Fibroblast of skin of right quadriceps (primary cell): ENCODE measurements at places on chromosomes 4 and X.

DNA sequence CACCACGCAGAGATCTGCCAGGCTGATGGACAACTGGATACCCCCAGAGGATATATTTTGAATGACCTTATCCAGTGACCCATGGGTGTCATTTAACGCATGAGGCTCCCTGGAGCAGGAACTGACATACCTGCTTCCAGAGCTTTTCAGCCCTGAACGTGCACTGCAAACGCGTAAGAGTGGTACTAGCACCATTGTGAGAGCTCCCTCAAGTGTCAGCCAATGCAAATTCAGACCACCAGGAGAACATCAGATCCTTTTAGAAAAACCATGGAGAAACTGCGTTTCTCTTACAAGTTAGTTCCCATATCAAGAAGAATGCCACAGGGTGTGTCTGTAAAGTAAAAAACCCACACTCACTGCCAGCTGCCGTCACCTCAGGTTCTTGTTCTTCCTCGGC is 7.3 kb downstream of the TREX2 start:
- peak; percentile 10 for DNase-seq

GRCh38 chr4:157057218-157057617 is 18.7 kb upstream of the GLRB start:
- peak; percentile 7 for DNase-seq

- no peak for DNase-seq
These were observed 33.0 kb upstream of the CPLX1 start for GRCh38 chr4:858831-859451.

GRCh38 chr4:169027663-169028062 is 17.6 kb upstream of the CBR4 start:
- no peak for DNase-seq

DNA sequence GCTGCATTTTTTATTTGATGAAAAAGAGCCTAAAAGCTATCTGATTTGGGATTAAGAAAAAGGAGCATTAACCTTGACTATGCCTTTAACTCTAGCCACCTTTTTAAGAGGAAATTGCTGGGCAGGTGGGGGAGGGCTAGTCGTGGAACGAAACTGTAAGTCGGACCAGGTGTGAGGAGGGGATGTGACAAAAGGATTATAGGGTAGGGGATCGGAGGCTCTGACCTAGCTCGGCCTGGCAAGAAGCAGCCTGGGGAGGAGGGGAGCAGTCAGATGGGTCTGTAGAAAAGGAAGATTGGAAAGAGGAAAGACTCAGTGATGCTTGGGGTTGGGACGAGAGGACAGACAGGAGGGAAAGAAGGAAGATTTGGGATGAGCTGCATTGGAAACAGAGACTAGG is 21.1 kb upstream of the SPCS3 start:
- DNase-seq = no peak

- DNase-seq = no peak
These were observed 14.1 kb downstream of the TMPRSS11D start for GRCh38 chr4:67869580-67870190.

GRCh38 chr4:145289403-145290076 is 109.2 kb upstream of the OTUD4 start:
- DNase-seq = peak; percentile 76

GRCh38 chr4:128810331-128810870 is 901 bp downstream of the JADE1 start:
- DNase-seq = no peak

DNA sequence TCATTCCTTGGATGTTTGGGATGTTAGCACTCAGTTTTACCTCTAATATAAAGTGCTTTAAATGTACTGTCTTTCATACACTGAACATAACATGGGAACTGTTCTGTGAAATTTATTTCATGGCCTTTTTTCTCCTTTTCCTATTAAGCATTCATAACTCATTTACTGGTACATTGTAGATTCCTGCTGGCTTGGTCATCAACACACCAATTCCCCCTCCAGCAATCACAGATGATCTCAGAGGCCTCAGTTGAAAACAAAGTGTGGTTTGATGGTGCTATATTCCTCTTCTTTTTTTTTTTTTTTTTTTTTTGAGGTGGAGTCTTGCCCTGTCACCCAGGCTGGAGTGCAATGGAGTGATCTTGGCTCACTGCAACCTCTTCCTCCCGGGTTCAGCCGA is 61.9 kb upstream of the FAM47B start:
- peak; percentile 80 for DNase-seq

GRCh38 chr4:168045354-168045753 is 47.0 kb upstream of the ANXA10 start:
- no peak for DNase-seq

DNA sequence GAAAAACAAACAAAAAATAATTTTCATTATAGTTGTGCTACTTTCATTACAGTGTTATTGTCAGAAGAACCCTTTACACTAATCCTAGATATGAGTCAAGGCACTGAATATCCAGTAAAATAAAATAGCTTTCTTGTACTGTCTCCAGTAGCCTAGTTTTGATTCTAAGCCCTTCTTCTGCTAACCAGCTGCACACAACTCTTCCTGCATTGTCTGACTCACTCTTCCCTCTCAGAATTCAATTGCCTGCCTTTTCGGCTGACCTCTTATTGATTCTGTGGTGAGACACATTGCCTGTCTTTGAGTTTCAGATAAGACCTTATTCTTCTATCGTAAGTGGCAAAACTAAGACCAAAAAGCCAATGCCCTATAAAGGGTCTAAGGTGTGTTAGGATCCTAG is 26.7 kb upstream of the PCDH18 start:
- peak; percentile 80 for DNase-seq

DNA sequence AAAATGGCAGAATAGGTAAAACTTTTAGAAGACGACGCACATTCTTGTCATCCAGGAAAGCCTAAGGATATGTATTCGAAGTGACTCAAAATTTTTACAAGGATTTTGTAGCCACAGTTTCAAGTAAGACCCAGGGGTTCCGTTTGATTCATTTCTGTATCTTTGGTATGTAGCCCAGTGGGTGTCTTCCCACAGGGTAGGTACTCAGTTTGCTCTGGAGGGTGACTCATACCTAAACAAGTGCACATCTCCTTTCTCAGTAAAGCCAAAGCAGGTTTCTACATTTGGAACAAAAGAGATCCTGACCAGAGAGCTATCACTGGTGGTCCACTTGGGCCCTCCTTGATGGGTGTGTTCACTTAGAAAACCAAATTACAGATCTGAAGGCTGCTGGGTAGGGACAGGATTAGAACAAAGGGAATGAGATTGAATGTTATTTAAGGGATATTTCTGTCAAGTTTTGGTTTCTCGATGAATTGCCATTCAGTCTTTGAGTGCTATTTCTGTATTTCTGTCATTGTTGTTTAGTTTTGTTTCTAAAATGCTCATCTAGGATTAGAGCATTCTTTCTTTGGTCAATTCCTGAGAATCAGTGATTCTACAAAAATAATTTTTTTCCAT is 56.1 kb downstream of the PLS3 start:
- DNase-seq = peak; percentile 82

GRCh38 chr4:166252487-166253402 is 379.7 kb downstream of the TLL1 start:
- no peak for DNase-seq

- no peak for DNase-seq
These were observed 696.5 kb downstream of the ADGRL3 start for GRCh38 chr4:61896634-61897033.

- peak; percentile 45 for DNase-seq
These were observed 34.4 kb upstream of the GK2 start for GRCh38 chr4:79442422-79442821.

DNA sequence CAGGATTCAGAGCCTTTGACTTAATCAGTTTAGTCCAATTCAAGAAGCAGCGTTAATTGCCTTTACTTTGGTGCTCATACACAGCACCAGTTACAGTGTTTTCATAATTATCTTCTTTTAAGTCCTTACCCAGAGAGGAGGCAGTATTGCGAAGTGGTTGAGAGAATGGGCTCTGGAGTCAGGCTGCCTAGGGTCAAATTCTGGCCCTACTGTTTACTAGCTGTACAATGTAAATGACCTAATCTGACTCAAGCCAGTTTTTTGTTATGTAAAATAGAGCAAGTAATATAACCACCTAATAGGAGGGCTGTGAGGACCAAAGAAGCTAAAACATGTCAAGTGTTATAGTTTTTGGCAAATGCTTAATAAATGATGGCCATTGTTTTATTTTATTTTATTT is 27.6 kb downstream of the WDR44 start:
- DNase-seq = no peak

DNA sequence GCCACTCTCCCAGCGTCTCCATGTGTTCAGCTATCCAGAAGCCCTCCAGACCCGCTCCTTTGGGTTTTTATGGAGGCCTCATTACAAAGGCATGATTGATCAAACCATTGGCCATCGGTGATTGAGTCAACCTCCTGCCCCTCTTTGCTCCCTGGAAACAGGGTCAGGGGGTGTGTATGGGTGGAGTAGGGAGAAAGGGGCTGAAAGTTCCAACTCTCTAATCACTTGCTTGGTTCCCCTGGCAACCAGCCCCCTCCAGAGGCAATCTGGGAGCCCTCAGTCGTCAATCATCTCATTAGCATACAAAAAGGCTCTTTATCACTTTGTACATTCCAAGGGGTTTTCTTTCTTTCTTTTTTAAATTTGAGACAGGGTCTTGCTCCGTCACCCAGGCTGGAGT is 2.3 kb downstream of the TRIM2 start:
- no peak for DNase-seq

- peak; percentile 53 for DNase-seq
These were observed 66.9 kb upstream of the NEIL3 start for GRCh38 chr4:177242651-177243286.

- peak; percentile 41 for DNase-seq
These were observed 542 bp downstream of the RNF150 start for GRCh38 chr4:141132709-141133145.

GRCh38 chr4:52575406-52575805 is 83.7 kb downstream of the USP46 start:
- DNase-seq = no peak

GRCh38 chr4:150751648-150752047 is 169.7 kb downstream of the MAB21L2 start:
- no peak for DNase-seq

DNA sequence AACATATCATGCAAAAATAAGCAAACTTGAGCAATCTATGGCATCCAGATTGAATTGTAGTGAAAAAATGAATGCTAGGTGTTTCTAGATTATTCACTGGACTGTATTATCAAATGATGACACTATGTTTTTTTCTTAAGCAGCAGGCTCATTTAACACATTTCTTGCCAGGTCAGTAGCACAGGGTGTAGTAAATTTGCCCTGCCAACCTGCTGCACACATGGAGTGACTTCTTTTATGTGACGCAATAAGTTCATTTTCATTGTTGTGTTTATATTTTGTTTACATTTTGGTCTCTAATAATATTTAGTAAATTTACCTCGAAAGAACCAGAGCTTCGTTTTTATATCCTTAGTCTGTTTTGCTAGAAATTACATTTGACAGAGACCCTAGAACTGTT is 9.5 kb downstream of the VBP1 start:
- DNase-seq = no peak

- DNase-seq = no peak
These were observed 239.2 kb upstream of the SMIM31 start for GRCh38 chr4:164514765-164515164.

DNA sequence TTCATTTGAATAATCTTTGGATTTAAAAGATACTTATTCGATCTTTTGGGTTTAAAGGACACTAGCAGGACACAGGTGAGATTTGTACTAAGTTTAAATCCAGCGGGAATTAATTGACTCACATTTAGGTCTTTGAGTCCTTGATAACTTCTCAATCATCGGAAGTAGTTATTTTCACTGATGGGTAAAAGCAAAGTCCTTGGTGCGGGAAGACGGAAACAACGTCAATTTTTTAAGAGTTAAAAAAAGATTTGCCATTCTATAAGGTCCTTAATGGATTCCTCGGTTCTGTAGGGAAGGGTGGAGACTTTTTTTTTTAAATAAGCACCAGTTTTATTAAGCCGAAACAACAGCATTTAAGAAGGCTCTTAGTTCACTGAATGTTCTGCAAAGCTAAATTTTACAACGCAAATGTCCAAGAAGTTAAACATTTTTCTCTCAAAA is 2.9 kb downstream of the TMSB4X start:
- no peak for DNase-seq

GRCh38 chr4:38106311-38106710 is 146.1 kb downstream of the PTTG2 start:
- peak; percentile 49 for DNase-seq

DNA sequence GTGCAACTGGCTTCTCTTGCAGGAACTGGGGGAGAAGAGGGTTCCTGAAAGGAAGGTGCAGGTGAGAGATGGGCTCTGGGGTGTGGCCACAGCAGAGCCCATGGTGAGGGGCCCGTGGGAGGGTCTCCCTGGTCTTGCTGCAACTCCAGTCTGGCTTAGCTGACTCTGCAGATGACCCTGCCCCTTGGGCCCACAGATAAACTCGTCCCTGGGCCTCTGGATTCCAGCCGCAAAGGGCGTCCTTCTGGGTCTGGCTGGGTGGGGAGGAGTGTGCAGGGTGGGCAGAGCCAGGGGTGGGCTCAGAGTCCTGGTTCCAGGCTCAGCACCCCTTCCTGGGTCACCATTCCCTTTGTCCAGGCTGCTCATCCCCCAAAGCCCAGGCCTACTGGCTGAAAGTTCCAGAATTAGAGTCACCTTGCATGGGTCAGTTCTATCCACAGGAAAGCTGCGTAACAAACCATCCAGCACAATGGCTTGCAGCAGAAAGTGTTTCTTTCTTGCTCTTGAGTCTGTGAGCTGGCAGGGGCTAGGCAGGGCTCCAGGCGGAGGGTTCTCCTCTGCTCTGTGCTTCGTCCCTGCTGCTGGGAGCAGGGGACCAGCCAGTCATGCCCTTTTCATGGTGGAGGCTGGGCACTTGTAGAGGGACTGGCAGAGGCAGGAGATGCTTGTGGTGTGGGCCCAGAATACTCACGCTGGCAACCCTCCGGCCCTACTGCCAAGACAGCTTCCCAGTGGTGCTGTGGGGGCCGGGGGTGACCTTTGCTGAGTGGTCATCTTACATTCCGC is 43.5 kb upstream of the ADRA2C start:
- DNase-seq = no peak

GRCh38 chr4:95411371-95412088 is 137.2 kb downstream of the UNC5C start:
- no peak for DNase-seq

GRCh38 chr4:100063355-100063754 is 113.3 kb upstream of the H2AZ1 start:
- no peak for DNase-seq

DNA sequence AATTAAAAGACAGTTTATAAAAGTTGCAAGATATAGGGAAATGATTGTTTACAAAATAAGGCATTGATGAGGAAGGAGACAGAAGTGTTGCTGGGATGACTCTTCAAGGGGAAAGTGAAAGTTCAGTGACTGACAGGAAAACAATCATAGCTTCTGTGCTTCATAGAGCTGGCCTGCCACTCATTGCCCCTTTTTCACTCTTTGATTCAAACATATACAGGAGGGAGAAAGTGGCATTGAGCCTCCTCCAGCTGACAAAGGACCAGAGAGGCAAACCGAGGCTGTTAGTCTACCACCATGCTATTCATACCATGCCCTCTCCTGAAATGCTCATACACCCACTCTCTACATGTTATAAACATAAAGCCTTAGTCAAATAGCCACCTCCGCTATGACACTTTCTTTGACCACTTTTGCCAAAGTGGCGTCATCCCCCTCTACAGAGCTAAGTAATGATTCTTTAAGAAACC is 79.2 kb upstream of the ATOH1 start:
- DNase-seq = no peak

- DNase-seq = no peak
These were observed 56.3 kb downstream of the HTT start for GRCh38 chr4:3130826-3131225.
